Esophagus squamous epithelium (tissue), 5 donors: ENCODE measurements at places on chromosomes 1 and 21. TPM values are rescaled to one million over a fixed set of nuclear protein-coding genes. Genes with fewer than 3 reads are reported as not detected.

DNA sequence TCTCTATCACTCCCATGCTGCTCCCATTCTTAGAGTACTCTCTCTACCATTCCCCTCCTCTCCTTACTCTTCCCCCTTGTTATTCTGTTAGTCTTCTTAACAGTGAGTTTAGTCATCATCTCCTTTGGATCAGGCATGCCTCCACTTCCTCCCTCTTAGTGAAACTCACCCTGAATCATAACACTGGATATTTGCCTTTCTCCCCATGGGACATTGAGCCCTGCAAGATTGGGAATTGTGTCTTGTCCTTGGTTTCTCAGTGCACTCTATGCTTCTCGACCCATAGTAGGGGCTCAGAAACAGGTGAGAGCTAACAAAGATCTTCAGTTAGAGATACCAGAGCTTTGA lies 68.3 kb upstream of the GCLM start:
- peaks cover 24% of the 10 kb centered on the region for H3K4me1 ChIP-seq
- no peaks in the 10 kb centered on the region for H3K36me3 ChIP-seq
- no peak overlapping the region for H3K4me3 ChIP-seq
- no peaks in the 10 kb centered on the region for H3K27me3 ChIP-seq

- DNase-seq = no peak
- H3K27me3 ChIP-seq = no peaks in the 10 kb centered on the region
- no peaks in the 10 kb centered on the region for H3K4me1 ChIP-seq
- H3K36me3 ChIP-seq = no peaks in the 10 kb centered on the region
- H3K27ac ChIP-seq = no peak overlapping the region
Observed at GRCh38 chr1:73205294-73205973, 923.1 kb upstream of the NEGR1 start.

DNA sequence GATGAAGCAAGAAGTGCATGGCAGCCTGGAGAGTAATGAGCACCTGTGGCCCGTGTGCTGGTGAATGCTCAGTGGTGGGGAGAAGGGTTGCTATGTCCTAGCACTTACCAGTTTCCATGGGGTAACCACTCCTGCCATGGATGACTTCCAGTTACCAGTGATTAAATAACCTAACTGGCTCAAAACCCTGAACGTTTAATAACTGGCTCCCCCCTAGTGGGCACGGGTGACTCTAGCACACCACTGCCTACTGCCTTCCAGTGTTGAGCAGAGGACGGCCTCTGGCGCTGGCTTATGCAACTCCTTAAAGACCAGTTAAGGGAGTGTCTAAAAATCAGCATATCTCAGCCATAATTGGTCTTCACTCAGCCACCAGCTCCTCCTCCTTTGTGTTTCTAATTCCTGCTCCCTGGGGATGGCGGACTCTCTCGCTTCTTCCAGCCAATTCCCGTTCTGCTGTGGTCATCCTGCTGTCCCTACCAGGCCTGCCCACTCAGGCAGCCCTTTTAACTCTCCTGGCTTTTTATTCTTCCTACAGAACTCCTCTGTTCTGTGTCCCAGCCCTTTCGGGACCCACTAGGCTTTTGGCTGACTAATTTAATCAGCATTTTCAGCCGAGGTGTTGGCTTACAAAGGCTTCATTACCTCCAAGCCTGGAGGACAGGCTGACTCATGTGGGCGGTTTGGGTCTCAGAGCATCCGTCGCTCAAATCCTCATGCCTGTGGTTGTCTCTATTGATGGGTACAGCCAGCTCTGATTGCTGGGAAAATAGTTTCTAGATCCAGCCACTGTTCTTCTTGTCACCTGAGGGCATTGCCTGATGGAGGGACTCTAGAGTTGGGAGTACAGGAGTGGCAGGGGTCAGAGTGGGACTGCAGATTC lies 332.4 kb downstream of the CAMTA1 start:
- DNase-seq = no peak
- H3K4me1 ChIP-seq = peaks cover 4% of the 10 kb centered on the region
- no peaks in the 10 kb centered on the region for H3K27me3 ChIP-seq
- no peaks in the 10 kb centered on the region for H3K36me3 ChIP-seq

GRCh38 chr1:165885305-165885694 lies 57.9 kb downstream of the UCK2 start:
- DNase-seq = no peak
- no peaks in the 10 kb centered on the region for H3K27me3 ChIP-seq
- H3K27ac ChIP-seq = peak overlapping the region; percentile 27
- H3K4me3 ChIP-seq = no peak overlapping the region
- peaks cover under 1% of the 10 kb centered on the region for H3K36me3 ChIP-seq
- peaks cover 73% of the 10 kb centered on the region for H3K4me1 ChIP-seq

- DNase-seq = no peak
- H3K27me3 ChIP-seq = no peaks in the 10 kb centered on the region
- H3K36me3 ChIP-seq = no peaks in the 10 kb centered on the region
Observed at GRCh38 chr1:29786195-29786594, 549.9 kb downstream of the PTPRU start.

- H3K4me3 ChIP-seq = no peak overlapping the region
- H3K27me3 ChIP-seq = peaks cover 17% of the 10 kb centered on the region
- H3K27ac ChIP-seq = no peak overlapping the region
- peaks cover 27% of the 10 kb centered on the region for H3K4me1 ChIP-seq
- no peaks in the 10 kb centered on the region for H3K36me3 ChIP-seq
Observed at GRCh38 chr1:201357636-201358348, 19.7 kb downstream of the TNNT2 start.

DNA sequence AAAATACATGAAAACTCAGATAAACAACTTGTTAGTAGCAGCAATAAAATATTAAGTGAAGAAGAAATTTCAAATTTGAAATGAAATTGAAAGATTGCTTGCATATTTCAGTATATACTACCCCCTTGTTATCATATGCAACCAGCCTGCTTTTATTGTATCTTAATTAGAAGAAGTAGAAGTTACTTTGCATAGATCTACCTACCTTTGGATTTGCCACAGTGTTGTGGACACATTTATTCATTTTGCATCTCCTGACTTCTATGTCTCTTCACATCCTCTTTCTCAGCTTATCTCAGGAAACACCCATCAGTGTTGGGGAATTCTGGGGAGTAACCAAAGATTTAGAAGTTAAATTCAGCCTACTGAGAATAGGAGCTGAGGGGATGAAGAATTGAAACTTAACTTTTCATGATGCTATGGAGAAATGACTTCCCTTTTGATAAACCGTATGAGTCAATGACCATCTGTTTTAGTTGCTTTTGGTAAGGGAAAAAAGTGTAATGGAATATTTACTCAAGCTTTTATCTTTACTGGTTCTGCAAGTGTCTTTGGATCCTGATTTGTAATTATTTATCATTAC lies 96.9 kb downstream of the RGL1 start:
- no peaks in the 10 kb centered on the region for H3K36me3 ChIP-seq
- H3K4me1 ChIP-seq = no peaks in the 10 kb centered on the region
- no peak overlapping the region for H3K27ac ChIP-seq
- H3K27me3 ChIP-seq = no peaks in the 10 kb centered on the region

The LAMC2 gene
- 17.4 TPM for total RNA-seq

The GSTM4 gene
- 53.5 TPM for total RNA-seq

The PLPPR4 gene
- 0.57 TPM for total RNA-seq

The LCE1D gene
- total RNA-seq = not detected

The RPE65 gene
- total RNA-seq = not detected

The AMIGO1 gene
- 2.7 TPM for total RNA-seq

The NR0B2 gene
- total RNA-seq = not detected
